ENCODE measurements at places on chromosomes 3 and 15. TPM values are rescaled to one million over a fixed set of nuclear protein-coding genes. Genes with fewer than 3 reads are reported as not detected.

DNA sequence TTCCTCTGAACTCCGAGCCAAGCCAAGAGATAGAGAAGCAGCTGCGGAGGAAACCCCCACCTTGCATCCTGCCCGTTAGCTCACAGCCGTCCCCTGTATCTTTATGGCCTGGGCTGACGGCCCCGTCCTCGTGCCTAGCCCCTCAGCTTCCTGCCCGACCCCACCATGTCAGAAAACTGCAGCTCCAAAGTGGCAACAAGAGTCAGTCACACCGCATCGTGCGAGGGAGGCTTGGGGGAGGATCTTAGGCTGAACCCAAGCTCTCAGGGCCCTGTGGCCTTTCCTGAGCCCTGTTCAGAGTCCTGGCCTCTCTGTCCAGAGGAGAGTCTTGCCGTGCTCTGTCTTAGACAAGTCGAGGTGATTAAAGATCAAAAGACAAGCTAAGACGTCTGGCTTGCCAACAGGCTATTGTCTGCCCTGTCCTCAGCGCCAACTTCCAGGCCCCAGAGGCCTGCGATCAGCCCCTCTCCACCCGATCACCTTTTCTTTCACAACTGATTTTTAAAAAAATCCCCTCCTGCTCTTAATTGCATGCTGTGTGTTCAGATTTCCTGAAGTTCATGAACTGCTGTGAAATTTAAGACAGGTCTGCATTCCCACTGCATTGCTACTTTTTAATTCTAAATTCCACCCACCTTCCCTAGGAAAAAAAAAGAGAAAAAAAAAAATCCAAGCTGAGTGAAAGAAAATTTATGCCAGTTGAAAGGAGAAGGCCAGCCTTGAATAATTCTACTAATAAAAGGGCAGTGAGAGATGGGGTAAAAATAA lies 89.7 kb upstream of the WNT5A start:
- H3K4me3 ChIP-seq: no peak overlapping the region
- DNase-seq: no peak
- H3K27me3 ChIP-seq: no peaks in the 10 kb centered on the region
- no peak overlapping the region for H3K27ac ChIP-seq
- no peaks in the 10 kb centered on the region for H3K36me3 ChIP-seq
- H3K4me1 ChIP-seq: no peaks in the 10 kb centered on the region

DNA sequence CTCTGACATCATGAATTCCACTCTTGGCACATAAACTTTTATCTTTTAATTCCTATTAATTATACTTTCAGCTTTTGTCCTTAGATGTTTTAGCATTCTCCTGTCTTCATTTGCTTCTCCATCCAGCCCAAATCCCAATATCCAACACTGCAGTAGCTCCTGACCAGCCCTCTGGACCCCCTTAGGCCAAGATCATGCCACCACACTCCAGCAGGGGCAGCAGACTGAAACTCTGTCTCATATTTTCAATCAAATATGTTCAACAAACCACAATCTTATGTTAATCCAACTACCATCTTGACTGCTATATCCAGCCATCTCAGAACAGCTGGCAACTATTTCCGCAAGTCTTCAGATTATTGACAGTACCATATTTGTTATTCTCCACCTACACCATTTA lies 315.8 kb upstream of the ROBO2 start:
- DNase-seq: no peak
- no peak overlapping the region for H3K4me3 ChIP-seq
- H3K36me3 ChIP-seq: no peaks in the 10 kb centered on the region
- H3K27me3 ChIP-seq: no peaks in the 10 kb centered on the region
- no peak overlapping the region for H3K27ac ChIP-seq

- H3K4me3 ChIP-seq: no peak overlapping the region
- no peak for DNase-seq
- no peak overlapping the region for H3K27ac ChIP-seq
Measured at GRCh38 chr3:9725775-9726515, 5.6 kb upstream of the BRPF1 start.

- H3K4me1 ChIP-seq: peaks cover 13% of the 10 kb centered on the region
- H3K27ac ChIP-seq: no peak overlapping the region
- DNase-seq: no peak
- H3K27me3 ChIP-seq: no peaks in the 10 kb centered on the region
- H3K36me3 ChIP-seq: no peaks in the 10 kb centered on the region
- H3K4me3 ChIP-seq: no peak overlapping the region
Measured at GRCh38 chr3:177426106-177426877, 229.0 kb upstream of the TBL1XR1 start.

GRCh38 chr3:27568393-27568792 lies 84.2 kb upstream of the SLC4A7 start:
- no peaks in the 10 kb centered on the region for H3K27me3 ChIP-seq
- no peaks in the 10 kb centered on the region for H3K36me3 ChIP-seq
- H3K4me3 ChIP-seq: no peak overlapping the region

GPR149 gene
- total RNA-seq: not detected

DNA sequence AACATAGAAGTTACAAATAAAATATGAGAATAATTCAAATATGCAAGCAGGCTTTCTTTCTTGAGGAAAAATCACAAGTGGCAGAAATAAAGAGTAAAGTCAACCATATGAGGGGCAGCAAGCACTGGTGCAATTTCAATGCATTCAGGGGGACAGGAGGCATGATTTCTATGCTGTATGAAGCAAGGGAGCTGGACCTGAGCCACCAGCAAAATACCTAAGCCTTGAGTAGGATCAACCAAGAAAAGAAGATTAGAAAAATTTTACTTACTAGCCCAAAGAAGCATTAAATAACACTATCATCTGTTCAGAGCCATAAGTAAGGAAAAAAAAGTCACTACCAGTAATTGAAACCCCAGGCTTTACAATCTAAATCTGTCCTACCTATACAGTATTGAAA lies 6.3 kb downstream of the ADGRG7 start:
- no peaks in the 10 kb centered on the region for H3K27me3 ChIP-seq
- peaks cover 2% of the 10 kb centered on the region for H3K36me3 ChIP-seq
- DNase-seq: no peak
- peak overlapping the region; percentile 58 for H3K27ac ChIP-seq

GRCh38 chr3:180947761-180948390 lies 35.4 kb downstream of the FXR1 start:
- H3K27me3 ChIP-seq: no peaks in the 10 kb centered on the region
- no peak overlapping the region for H3K27ac ChIP-seq
- no peaks in the 10 kb centered on the region for H3K4me1 ChIP-seq
- DNase-seq: no peak

DNA sequence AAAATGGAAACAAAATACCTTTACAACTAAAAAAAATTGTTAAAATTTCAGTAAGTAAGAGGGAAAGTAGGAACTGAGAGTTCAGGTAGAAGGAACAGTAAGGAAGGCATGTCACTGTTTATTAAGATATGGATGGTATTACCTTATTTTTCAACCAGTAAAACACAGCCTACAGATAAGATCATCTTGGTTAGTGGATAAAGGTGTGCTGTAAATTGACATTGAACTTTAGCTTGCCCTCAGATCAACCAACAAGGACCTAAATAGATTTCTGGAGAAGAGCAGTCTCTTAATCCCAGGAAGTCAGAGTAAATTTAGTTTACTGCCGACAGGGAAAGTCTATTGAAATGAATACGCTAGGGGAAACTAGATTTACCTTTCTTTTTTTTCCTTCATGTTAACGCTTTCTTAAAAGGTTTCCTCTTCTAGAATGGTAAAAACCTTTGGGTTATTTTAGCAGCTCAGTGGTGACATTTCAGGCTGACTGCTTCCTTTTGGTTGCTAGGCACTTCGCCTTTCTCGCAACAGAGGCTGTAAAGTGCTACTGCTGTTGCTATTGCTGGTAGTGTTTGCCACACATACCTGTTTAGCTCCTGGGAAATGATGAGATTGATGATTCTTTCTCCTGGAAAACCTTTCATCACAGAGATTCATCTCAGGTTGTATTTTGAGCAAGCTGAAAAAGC lies 12.9 kb downstream of the DZIP3 start:
- H3K4me3 ChIP-seq: no peak overlapping the region
- no peaks in the 10 kb centered on the region for H3K27me3 ChIP-seq
- peaks cover 12% of the 10 kb centered on the region for H3K4me1 ChIP-seq
- no peak overlapping the region for H3K27ac ChIP-seq
- no peaks in the 10 kb centered on the region for H3K36me3 ChIP-seq

DNASE1L3 gene
- not detected for total RNA-seq

DNA sequence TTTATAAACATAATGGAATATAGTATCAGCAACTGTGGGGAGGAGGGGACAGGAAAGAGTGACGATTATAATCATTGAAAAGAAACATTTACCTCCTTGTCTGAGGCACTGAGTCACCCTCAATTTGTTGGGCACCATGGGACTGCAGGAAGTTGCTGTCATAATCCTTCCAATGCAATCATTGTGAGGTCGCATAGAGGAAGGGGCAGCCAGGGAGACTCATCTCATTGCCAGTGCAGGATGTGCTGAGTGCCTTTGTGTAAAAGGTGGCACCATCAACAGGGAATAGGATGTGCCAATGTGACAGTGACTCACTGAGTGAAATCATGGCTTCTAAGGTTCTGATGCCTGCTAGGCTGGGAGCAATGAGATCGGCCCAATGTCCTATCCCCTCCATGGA lies 300.4 kb upstream of the ADAMTS9 start:
- no peak overlapping the region for H3K4me3 ChIP-seq
- no peaks in the 10 kb centered on the region for H3K36me3 ChIP-seq
- peak overlapping the region; percentile 83 for H3K27ac ChIP-seq
- H3K4me1 ChIP-seq: peaks cover 12% of the 10 kb centered on the region
- H3K27me3 ChIP-seq: no peaks in the 10 kb centered on the region
